ENCODE measurements at places on chromosomes 6 and 20.

DNA sequence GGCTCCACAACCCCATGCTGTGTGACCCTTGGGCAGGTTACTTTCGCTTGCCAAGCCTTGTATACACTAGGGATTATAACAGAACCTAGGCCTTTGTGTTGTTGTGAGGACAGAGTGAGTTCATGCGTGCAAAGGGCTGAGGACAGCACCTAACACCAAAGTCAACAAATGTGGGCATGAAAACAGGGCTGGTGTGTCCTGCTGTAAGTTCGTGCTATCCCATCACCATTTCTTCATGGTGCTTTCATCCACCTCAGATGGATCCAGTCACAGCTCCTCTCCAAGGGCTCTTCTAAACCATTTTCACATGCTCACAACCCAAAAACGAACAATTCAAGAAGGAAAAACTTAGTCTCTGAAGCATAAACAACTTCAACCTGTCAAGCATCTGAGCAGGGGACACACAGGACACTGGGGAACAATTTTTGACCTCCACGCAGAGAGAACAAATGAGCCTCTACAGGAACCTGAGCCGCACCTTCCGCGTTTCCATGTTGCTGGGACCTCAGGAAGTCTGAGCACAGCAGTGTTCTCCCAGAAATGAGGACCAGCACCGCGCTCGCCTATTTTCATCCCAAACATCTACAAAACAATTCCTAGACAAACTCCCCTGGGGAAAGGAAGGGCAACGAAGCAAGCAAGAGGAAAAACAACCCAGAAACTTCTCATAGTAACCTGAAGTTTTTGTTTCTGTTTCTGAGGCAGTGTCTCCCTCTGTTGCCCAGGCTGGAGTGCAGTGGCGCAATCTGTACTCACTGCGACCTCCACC is 3.1 kb downstream of the LRP11 start:
- DNase-seq: no peak

GRCh38 chr6:104884867-104885517 is 25.3 kb upstream of the HACE1 start:
- no peak for DNase-seq

DNA sequence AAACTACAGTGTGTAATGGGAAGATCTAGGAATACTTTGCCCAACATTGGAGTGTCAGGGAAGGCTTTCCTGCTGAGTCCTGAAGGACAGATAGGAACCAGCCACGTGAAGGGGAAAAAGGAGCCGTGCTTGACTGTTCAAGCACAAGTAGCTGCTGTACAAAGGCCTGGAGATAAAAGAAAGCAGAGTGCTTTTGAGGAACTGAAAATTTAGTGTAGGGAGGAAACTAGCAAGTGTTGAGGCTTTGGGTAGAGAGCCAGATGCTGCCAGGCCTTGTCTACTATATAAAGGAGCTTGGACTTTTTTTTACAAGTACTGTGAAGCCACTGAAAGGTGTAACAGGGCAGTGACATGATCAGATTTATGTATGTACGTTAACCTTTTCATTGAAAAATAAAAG is 39.0 kb downstream of the DSE start:
- DNase-seq: no peak

GRCh38 chr6:3874069-3874468 is 24.9 kb downstream of the FAM50B start:
- DNase-seq: no peak
